ENCODE measurements at places on chromosomes 7 and 10.

DNA sequence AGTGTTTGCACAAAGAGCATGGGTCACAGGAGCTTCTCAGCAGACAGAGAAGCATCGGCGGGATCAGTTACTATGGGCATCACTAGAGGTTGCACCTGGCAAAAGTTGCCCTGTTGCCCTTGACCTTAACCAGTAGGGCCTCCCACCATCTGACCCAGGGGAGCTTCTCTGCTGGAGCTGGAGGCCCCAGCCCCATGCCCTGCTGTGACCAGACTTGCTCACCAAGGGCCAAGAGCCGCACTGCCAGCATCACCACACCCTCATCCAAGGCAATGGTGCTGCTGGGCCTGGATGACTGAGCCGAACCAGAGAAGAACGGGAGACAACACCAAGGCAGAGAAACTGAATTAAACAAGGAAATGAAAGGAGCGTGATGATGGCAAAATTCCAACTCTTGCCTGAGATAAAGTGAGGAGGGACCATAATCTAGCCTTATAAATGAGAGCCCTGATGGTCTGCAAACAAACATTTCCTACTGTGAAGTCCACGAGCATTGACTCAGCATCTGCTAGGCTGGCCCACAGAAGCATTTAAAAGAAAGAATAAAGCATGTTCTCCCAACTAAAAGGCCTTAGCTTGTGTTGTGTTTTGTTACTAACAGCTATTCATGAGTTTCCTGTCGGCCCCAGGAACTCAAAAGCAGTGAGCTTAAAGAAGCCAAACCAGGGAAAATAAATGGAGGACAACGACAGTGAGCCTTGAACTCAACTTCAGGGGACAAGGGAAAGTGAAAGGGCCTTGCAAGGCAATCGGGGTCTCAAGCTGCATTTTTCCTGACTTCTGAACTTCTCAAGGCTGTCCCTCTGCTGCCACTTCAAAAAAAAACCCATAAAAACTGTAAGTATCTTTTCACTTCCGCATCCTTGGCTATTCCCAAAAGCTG is 60.4 kb downstream of the AFAP1L2 start:
- DNase-seq = no peak
- peak overlapping the region; percentile 43 for H3K27ac ChIP-seq
- no peaks in the 10 kb centered on the region for H3K27me3 ChIP-seq

- H3K4me1 ChIP-seq = no peaks in the 10 kb centered on the region
- no peaks in the 10 kb centered on the region for H3K27me3 ChIP-seq
- H3K4me3 ChIP-seq = no peak overlapping the region
These were observed 465.0 kb downstream of the GRID1 start for GRCh38 chr10:85901599-85901998.

GRCh38 chr10:6600224-6600987 is 20.3 kb upstream of the PRKCQ start:
- no peak overlapping the region for H3K4me3 ChIP-seq
- peaks cover 15% of the 10 kb centered on the region for H3K27me3 ChIP-seq
- no peaks in the 10 kb centered on the region for H3K36me3 ChIP-seq
- DNase-seq = no peak

GRCh38 chr7:125316466-125316865 is 386.8 kb upstream of the POT1 start:
- H3K4me1 ChIP-seq = no peaks in the 10 kb centered on the region
- DNase-seq = no peak
- H3K36me3 ChIP-seq = no peaks in the 10 kb centered on the region
- H3K4me3 ChIP-seq = no peak overlapping the region

DNA sequence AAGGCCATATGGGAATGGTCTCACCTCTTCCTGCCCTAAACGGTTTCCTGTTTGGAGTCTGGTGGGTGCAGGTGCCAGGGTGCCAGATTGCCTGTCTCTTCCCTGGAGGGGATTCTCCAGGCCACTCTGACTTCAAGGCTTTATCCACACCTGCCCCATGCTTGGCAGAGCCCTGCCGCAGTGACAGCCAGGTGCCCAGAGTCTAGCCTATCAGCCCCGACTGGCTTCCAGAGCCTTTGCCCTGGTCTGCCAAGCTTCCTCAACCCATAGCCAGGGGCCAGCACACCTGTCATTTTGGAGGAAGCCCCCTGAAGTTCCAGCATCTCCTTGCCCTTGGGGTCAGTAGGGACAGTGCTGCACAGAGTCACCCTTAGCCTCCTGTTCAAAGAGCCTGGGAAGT is 21.6 kb downstream of the TBATA start:
- no peak overlapping the region for H3K4me3 ChIP-seq
- no peak for DNase-seq
- no peaks in the 10 kb centered on the region for H3K27me3 ChIP-seq
- no peak overlapping the region for H3K27ac ChIP-seq
- peaks cover 6% of the 10 kb centered on the region for H3K4me1 ChIP-seq
- no peaks in the 10 kb centered on the region for H3K36me3 ChIP-seq
